ENCODE measurements at places on chromosomes 13 and 19.

GRCh38 chr13:27005556-27005955 lies 166.1 kb downstream of the USP12 start:
- no peak for DNase-seq

DNA sequence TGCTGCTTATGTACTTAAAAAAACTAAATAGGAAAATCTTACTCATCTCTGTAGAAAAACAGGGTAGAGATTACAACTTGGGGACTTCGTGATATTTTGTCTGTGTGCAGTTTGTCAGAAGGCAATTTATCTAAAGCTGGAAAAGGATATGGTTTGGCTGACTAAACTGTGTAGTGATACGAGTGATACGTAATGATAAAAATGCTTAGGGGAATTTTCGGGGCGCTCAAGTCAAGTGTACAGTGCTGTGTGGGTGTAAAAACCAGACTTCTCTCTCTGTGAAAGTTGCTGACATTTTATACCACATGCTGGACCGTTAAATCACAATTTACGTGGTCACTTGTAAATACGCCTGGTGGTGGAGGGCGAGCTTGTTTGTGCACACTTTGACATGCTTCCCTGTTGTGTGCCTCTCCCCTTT lies 221.7 kb downstream of the KCNRG start:
- no peak for DNase-seq

- DNase-seq = no peak
Observed at GRCh38 chr13:109362616-109363015, 423.8 kb downstream of the IRS2 start.

DNA sequence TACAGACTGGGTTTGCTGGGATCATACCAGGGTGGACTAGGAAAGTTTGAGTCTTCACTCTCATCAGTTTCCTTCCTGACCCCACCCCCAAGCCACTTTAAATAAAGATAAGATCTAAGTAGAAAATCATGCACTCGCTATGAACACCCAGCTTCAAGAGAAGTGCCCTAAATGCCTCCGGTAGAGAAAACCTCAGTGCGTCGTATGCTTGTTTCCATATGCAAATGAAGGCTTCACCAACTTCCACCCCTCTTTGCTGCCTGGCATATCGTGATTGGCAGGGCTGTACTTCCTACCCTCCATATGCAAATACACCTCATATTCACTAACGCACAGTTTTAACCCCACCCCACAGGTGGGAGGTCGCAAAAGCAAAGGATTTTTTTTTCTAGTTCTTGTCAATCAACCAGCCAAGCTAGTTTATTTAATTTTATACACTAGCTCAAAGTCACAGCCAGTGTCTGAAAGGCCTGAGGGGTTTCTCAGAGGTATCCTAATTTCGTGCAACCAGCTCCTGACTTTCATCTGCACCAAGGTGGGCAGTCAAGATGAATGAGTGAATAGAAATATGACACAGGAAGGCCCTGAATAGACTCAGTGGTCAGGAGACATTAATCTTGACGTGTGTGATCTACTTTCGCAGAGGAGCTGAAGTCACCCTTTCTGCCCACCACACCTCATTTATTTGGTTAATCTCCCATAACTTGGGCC lies 121.1 kb upstream of the TSHZ3 start:
- DNase-seq = no peak

- DNase-seq = peak; percentile 83
Observed at GRCh38 chr19:18007917-18008673, at the start of gene ARRDC2. TSS of gene ARRDC2 (plus strand) at chr19:18008170. CDS start at chr19:18008311, 141 bp downstream.

- DNase-seq = no peak
Observed at GRCh38 chr13:42745655-42746054, 35.7 kb upstream of the FAM216B start.

- no peak for DNase-seq
Observed at GRCh38 chr13:19152403-19152802, 29.2 kb downstream of the TUBA3C start.

DNA sequence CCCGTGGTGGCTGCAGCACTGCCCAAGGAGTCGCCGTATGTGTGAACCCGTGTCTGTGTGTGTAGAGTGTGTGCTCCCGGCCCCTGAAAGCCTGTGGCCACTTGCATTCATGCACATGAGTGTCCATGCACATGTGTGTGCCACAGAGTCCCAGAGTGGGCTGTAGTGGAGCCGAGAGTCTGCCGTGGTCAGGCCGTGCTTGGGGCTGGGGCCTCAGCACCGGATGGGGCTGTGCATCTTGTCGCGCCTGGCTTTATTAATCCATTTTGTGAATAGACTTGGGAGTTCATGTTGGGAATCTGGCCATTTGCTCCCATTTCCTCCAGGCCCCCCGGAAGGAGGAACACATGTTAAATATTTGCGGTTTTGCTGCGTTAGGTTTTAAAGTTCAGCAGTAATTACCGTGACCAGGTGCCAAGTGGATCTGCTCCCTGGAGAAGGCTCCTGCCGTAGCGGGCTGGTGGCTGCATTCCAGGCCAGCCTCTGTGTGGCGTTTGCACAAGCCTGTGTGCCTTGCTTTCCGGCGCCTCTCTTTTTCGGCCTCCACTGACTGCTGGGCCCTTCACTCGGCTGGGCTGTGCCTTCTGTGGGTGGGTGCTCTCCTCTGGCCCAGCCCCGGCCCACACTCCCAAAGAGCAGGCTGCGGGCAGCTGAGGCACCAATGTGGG lies 69.2 kb upstream of the KCTD15 start:
- DNase-seq = no peak

DNA sequence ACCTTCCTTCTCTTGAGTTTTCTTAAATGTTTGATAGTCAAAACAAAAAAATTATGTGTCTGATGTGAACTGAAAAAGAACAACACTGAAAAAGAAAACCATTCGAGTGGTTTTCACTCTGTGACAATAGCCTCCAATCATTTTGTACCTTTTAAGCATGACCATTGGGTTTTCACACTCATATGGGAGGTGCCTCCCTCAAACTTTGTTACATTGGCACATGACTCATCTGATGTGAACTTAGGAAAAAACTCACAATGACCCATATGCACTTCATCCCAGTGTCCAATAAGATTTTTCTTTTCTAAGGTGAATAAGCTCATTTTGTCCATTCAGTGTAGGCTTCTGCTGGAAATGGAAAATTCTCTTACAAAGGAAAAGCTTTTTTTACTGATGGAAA lies 66.6 kb upstream of the XPO4 start:
- no peak for DNase-seq

- DNase-seq = no peak
Observed at GRCh38 chr19:1514986-1515721, 2.3 kb upstream of the ADAMTSL5 start.

GRCh38 chr13:50080203-50080910 lies 65.1 kb downstream of the KCNRG start:
- DNase-seq = peak; percentile 29

- DNase-seq = no peak
Observed at GRCh38 chr13:52009946-52010345, 1.3 kb downstream of the ATP7B start.
